ENCODE measurements at places on chromosomes 11 and 22.

DNA sequence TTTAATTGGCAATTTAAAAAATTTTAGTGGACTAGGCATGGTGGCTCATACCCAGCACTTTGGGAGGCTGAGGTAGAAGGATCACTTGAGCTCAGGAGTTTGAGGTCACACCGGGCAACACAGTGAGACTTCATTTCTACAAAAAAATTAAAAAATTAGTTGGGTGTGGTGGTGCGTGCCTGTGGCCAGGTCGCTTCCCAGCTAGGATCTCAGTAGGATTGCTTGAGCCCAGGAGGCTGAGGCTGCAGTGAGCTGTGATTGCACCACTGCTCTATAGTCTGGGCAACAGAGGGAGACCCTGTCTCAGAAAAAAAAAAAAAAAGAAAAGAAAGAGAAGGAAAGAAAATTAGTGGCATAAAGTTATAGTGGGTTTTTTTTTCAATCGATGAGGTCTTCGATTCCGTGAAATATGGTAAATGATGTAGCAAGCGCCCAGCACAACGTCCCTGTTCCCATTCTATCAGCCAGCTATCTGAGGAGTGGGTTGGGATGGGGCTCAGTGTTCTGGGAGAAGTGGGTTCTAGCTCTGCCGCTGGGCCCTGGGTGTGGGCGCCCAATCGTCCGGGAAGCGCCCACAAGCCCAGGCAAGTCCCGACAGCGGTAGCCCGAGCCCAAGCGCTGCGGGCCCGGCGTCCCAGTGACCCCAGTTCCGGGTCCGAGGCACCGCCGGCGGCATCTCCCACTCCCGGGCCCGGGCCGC is 1.4 kb downstream of the FOSL1 start:
- no peak for DNase-seq

GRCh38 chr11:12220305-12220704 is 109.9 kb downstream of the MICAL2 start:
- DNase-seq, result no peak

DNA sequence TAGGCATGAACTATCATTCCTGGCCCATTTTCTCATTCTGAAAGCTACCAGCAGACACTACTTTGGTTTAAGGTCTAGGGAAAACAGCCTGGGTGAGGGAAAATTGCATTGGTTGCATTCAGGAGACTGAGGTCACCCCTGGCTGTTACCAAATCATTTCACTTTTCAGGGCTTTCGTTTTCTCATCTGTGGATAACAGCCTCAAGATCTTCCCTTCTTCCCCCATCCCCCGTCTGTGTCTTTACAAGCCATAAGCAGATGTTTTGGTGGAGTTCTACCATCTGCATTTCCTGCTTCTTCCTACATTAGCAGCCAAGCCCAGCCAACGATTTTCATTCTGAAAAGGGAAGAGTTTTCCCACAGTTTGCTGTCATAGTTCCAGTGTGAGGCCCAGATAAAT is 130.4 kb downstream of the HIPK3 start:
- DNase-seq, result no peak

- DNase-seq, result no peak
Measured at GRCh38 chr11:19959648-19960059, 200.6 kb downstream of the DBX1 start.

DNA sequence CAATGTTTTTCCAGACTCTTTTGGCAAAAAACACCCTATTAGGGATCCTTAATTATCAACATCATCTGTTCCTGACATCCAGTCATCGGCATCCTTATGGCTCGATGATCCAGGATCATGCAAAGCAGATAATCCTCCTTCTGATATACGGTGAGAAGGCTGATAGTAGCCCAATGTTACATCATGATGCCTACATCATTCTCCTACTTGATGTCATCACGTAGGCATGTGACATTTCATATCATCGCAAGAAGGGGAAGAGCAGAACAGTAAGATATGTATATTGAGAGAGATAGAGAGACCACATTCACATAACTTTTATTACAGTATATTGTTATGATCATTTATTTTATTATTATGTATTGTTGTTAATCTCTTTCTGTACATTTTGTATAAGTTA is 168.6 kb downstream of the ADAMTS15 start:
- no peak for DNase-seq

GRCh38 chr22:49953680-49954344 is 6.8 kb upstream of the PIM3 start:
- DNase-seq, result no peak

Measured in HTR-8/SVneo (cell line).